ENCODE measurements at places on chromosomes 2 and 18.

GRCh38 chr2:75428060-75428459, 132.7 kb downstream of the EVA1A start:
- DNase-seq: no peak

DNA sequence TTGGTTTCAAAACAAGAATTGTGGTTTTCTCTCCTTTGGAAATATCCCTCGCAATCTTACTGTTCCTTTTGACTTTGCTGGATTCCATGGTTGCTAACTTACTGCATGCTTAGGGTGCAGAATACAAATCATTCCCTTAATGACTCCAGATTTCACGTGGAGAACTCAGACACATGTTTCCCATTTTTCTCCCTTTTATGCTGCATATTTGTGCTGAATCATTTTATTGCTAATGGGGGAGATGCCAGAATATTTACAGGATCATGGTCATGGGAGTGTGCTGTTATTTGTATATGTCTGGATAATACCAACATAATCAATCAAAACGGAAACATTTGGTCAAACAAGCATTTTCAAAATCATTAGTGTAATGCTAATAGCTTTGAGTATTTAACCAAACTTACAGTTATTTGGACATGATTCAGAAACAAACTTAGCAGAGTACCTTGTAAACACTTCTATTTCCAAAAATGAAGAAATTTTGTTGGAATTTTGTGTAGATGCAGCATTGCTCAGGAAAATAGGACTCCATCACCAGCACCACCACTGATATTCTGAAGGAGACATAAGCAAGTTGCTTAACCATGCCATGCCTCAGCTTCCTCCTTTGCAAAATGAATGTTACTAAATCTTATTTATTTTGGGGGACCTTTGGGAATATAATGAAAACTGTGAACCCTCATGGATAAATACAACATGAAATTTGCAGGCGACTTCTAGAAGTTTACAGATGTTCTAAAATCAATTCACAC, 122.5 kb upstream of the RND3 start:
- no peak for DNase-seq

DNA sequence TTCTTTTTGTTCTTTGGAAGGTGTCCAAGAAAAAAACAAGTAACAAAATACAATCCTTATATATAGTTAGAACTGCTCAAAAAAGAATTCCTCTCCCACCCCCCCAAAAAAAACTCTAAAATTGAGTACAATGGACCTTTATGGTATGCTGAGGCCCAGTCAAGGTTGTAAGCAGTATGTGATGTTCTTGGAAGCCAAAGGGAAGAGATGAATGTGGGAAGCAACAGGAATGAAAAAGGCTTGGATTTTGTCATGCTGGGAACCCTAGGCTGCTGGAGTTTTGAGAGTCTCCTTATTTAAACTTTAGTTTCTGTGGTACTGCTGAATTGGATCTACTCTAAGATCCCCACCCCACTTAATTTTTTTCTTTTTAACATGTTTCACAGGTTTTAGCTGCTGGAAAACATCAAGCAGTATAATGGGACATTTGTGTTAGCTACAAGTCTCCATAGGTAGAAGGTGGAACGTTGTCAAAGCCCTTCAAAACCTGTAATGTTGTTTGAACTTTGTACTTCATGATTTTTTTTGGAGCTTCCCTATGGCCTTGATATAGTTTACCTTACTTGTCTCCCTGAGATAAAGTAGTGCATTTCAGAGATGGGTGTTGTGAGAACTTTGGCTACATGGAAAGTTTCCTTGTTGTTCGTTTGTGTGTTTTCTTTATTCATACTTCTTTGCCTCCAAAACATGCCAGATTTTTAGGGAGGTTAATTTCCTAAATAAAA, 57.7 kb downstream of the PHLPP1 start:
- DNase-seq: no peak

DNA sequence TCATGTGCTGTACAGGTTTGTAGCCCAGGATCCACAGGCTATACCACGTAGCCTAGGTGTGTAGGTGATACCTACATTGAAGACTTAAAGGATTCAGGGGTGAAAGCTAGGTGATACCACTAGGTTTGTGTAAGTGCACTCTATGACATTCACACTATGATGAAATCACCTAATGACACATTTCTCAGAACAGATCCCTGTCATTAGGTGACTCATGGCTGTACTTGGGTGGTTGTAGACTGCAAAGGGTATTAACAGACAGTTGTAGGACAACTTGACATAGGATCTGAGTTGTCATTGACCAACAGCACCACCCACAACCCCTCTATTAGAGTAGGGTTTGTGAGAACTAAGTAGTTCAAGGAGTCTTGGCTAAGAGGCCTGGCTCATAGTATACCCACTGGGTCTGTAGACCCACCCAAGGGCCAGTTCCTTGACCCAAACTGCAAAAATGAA, 27.7 kb upstream of the SMCHD1 start:
- no peak for DNase-seq

DNA sequence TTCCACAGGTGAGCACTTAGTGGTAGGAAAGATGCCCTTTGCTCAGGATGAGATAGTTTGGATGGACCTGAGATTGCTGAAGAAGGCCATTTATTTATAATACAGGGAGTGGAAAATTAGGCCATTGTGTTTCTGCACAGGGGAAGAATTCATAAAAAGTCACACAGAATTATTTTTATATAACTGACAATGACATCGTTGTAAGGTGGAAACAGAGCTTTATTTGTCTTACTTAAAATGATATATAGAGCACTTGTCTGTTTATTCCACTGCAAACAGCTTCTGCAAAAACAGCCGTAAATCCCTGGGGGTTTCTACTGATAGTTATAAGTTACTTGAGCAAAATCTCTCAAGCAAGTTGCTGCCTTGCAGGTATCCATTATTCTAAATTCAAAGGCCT, 158.1 kb upstream of the ZNF521 start:
- DNase-seq: no peak

GRCh38 chr18:21914739-21915319, 174.2 kb downstream of the MIB1 start:
- DNase-seq: peak; percentile 37

DNA sequence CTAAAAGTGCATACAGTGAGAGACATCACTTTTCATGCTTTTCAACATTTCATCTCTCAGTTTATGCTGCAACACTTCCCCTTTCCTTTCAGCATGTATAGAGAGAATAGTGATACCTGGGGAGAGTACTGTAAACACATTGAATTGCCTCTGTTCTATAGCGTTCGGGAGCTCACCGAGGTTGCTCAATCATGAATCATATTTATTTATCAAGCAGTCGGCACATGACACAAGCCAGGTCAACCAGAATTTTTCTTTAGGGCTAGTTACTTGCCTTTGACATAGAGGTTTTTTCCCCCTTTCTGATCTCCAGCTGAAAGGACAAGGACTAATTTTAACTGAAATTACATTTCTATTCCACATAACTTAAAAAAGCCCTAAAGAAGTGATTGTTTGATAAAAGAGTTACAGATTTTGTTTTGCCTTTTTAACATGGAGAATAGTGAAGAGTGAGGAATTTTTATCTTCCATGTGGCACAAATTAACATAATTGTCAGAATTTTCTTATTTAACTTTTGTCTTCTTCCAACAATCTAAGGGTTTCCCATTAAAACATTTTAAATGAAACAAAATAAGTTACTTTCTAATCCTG, 690.9 kb upstream of the TMEFF2 start:
- no peak for DNase-seq

DNA sequence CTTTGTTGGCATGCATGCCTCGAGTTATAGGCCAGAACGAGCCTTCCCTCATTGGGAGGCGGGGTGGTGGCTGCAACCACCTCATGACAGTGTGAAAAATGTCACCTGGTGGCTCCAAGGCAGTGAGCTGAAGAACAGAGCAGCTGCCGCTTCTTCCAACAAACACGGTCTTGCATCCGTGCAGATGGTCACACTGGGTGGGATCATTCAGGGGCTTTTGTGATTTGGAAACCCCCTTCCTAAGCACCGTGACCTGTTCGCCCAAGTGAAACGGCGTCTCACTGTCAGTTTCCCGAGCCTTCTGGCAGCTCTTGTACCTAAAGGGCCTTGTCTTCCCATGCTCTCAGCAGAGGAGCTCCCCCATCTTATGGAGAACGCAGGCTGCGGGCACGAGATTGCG, 159.7 kb downstream of the NAPG start:
- DNase-seq: peak; percentile 15

DNA sequence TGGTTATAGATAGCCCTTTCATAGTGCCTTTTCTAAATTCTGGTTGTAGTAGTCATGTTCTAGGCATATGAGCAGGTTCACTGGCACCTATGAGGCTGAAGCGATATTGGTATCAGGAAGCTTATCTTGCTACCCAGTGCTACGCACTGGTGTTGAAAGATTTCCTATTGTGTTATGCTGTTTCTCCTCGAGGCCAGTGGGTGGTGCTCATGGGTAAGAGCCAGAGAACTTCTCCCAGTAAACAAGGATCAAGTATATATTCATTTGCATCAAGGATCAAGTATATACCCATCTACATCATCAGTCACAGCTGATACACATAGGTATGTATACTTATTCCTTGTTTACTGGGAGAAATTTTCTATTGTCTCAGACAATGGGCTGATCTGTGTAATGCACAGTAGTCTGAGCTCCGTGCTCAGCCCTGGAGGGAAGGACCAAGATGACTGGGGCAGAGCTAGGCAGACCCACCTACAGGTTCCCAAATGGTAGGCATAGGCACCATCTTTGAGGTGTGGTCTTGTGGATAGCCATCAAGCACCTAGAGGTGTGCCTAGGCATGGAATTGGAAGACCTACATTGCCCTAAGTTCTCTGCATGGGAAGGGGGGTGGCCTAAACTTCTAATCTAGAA, 101.2 kb upstream of the GALNT13 start:
- no peak for DNase-seq

DNA sequence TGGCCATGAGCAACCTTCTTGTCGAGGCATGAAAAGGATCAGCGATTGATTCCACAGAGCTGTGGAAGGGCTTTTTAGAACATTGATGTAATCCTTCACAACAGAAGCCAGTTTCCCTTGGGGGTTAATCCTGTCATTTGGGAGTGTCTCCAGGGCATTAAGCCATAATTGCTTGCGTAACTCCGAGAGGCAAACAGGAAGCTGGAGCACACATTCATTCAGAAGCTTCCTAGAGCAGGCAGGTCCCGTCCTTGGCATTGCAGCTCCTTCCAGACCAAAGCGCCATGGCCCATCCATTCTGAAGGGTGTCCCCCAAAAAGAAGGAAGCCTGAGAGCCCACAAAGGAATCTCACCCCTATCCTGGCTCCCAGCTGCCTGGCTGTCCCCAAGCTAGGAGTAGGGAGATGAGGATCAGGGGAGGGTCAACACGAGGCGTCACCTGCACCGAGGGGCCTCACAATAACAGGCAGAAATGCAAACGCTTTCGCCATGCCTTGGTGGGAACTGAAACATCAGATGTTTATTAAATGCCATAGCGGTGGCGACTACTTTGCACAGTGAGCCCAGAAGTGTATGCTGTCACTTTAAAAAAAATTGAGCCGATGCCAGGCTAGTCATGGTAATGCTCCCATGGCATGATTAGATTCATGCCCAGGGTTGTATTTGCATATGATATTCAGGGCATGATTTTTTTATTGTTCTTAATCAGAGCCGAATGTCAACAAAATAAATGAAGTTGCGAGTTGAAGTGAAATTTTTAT, 339.4 kb downstream of the BCL11A start:
- DNase-seq: peak; percentile 70

DNA sequence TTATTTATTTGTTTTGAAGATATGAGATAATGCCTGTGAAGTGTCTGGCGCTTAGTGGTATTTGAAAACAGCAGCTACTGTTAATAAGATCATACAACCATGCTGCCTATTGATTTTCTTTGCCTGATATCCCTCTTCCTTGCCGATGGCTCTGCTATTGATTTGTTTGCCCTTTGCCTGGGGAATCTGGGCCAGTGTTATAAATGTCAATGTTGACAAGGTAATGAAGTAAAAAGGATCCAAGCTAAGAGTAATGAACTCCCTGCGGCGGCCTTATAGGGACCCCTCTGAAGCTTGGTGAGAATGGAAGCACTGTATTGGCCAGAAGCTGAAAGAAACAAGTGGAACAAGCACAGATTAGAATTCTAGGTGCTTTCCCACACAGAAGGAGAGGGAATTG, 854.6 kb downstream of the CNTNAP5 start:
- DNase-seq: peak; percentile 61

GRCh38 chr18:21051620-21052019, 60.0 kb downstream of the ROCK1 start:
- DNase-seq: no peak

DNA sequence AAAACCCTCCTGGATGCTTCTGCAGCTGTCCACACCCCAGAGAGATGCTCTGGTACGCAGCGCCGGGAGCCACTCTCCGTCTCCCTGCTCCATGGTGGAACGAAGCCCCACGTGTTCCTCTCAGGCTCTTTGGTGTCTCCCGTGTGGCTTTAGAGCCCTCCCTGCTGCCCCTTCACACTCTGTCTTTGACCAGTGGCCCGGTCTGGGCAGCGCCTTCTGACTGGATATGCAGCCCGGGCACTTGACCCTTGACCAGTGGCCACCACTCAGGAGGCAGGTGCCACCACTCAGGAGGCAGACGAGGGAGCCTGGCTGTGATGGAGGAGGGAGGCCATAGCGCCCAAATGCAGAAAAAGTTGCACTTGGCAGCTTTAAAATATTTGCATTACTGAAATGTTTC, 214.5 kb upstream of the SALL3 start:
- DNase-seq: no peak

- no peak for DNase-seq
Observed at GRCh38 chr18:35610089-35610488, 28.5 kb downstream of the GALNT1 start.

DNA sequence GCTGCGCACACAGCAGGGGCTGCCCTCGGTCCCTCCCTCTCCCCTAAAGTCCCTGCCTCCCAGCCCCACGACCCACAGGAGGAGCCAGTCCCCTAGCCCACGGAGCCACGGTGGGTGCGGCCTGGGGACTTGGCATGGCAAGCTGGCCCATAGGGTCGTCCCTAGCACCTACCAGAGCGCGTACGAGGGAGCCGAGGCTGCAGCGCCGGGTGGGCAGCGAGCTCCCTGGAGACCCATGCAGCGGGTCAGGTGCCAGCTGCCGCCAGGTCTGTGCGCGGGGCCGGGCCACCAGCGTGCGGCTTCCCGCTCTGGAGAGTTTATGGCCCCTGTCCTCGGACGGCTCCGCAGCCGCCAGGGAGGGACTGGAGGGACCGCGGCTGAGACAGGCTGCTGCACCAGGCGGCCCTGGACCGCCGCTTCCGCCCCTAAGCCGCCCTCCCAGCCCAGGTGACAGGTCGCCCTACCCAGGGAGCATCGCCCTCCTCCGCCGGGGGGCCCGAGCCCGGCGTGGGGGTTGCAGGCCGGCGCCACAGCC, 273.6 kb downstream of the CCDC74A start:
- no peak for DNase-seq

DNA sequence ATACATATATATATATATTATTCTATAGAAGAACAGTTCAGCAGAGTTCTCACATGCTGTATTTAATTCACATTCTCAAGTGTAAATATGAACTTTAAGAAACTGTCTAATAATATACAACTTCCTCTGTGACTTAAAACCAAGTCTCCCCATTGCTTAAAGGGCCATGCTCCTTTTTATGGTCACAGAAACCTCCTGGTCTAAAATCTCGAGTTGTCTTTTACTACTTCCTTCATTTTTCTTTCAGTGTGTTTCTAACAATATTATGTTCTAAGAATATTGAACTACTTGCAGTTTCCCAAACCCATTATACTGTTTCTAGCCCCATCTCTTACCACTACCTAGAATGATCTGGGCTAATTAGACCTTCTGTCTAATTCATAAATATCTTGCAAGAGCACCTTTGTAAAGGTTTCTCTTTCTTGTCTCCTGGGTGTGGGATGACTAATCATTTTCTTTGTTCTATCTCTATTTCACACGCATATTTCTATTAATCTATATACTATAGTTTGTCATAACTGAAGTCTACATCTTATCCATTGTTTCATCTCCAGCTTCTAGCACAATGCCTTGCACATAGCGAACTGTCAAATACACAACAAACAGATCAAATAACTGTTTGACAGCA, 48.8 kb downstream of the ERBB4 start:
- DNase-seq: no peak

Data from eye (tissue), 1 donor.